Hepatocyte (in vitro differentiated cells): ENCODE measurements at places on chromosomes 3 and 15. TPM values are rescaled to one million over a fixed set of nuclear protein-coding genes. Genes with fewer than 3 reads are reported as not detected.

FBXL22 gene
- total RNA-seq: 0.60 and 0.76 TPM in 2 replicates

CERS3 gene
- total RNA-seq: 0.53 and 2.5 TPM in 2 replicates

SERINC4 gene
- 0.10 and 0.24 TPM in 2 replicates for total RNA-seq

THSD4 gene
- total RNA-seq: 7.0 and 8.0 TPM in 2 replicates

COL6A5 gene
- 0.08 and 1.1 TPM in 2 replicates for total RNA-seq
